ENCODE measurements at places on chromosomes 2 and 18.

DNA sequence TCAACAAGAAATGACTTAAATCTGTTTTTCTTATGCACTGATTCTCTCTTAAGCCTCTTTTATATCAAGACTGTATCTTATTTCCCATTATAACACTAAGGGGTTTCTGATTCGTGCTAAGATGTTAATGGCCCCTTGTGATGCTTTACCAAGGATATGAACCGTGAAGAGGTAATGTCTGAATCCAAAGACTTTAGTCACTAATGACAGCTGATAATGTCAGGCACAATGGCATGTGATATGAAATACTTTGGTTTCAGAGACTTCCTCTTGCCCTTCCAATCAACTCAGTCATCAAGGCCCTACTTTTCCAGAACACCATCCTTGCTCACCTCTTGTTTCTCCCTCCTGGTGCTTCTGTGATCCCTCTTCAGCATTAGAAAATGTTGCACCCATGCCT lies 262.8 kb downstream of the KCNE4 start:
- DNase-seq = no peak

GRCh38 chr18:3345452-3345851 lies 83.5 kb downstream of the MYL12B start:
- DNase-seq = no peak

DNA sequence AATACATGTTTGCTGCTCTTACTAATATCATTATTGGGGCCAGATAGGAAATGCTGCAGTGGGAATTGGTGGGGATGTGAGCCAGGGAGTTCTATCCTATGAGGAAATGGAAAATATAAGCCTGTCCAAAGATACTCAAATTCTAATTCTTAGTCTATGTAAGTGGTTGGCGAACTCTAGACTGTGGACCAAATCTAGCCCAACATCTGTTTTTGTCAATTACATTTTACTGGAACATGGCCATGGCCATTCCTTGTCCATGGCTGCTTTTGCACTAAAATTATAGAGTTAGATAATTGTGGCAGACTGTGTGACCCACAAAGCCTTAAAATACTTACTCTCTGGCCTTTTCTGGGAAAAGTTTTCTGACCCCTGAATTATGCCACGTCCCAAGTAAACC lies 113.3 kb downstream of the MGAT5 start:
- DNase-seq = no peak

DNA sequence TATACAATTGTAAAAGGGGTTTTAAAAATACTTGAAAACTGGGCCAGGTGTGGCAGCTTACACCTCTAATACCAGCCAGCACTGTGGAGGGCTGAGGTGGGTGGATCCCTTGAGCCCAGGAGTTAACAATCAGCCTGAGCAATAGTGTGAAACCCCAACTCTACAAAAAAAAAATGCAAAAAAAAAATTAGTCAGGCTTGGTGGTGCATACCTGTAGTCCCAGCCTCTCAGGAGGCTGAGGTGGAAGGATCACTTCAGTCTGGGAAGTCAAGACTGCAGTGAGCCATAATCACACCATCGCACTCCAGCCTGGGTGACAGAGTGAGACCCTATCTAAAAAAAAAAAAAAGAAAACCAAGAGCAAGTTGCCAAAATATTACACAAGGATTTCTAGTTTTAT lies 182.7 kb downstream of the UBE2E3 start:
- no peak for DNase-seq

GRCh38 chr2:64470766-64471295 lies 16.9 kb downstream of the LGALSL start:
- no peak for DNase-seq

GRCh38 chr2:231037731-231038482 lies 584 bp downstream of the C2orf72 start:
- peak; percentile 41 for DNase-seq

DNA sequence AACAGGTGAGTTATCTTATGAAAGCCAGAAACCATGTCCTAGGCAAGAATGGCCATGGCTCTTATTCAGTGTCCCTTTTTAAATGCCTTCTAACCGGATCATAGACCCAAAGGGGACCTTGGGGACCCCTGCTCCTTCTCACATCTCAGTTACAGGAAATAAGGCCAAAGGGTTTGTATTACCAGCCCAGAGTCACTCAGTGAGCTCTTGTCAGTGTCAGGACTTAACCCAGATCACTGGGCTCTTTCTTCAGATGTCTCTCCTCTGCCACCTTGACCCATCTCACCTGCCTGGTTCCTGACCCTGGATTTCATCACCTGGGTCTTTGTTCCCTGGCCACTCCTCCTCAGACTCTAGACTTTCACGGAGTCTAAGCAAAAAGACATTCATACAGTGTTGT lies 556.7 kb downstream of the CMPK2 start:
- DNase-seq = no peak

- DNase-seq = no peak
Measured at GRCh38 chr18:34548973-34549294, 161.2 kb upstream of the DTNA start.

DNA sequence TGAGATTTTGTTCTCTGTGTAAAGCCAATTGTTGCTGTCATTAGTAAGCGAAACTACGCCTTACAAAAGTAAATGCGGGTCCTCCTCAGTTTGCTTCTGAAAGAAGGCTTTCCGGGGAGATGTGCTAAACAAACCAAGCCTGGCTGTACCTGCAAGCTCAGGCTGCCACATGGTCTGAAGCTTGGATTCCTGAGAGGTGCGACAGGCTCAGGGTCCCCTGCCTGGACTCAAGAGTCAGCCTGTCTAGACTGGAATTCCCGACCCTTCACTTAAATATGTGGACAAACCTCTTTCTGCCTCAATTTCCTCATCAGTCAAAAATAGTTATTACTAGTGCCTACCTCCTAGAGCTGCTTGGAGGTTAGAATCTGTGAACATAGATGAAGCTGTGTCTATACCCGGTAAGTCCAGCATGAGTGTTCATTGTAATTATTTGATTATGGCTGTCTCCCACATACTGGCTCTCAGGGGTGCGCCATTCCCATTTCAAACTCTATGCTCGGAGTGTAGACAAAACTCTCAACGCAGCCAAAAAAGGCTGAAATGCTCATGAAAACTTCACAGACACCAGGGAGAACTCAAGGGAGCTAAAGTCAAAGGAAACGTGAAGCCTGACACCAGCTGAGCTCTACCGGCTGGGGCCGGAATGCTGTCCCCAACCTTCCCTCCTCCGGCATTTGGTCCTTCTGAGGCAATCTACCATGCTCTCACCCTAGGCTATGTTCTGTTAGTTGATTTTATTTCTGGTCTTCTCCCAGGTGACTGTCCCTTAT lies 31.4 kb downstream of the SOWAHC start:
- no peak for DNase-seq

- DNase-seq = no peak
Measured at GRCh38 chr2:30641765-30642345, 165.4 kb downstream of the CAPN13 start.

GRCh38 chr2:170846314-170846713 lies 29.6 kb downstream of the GAD1 start:
- DNase-seq = no peak

DNA sequence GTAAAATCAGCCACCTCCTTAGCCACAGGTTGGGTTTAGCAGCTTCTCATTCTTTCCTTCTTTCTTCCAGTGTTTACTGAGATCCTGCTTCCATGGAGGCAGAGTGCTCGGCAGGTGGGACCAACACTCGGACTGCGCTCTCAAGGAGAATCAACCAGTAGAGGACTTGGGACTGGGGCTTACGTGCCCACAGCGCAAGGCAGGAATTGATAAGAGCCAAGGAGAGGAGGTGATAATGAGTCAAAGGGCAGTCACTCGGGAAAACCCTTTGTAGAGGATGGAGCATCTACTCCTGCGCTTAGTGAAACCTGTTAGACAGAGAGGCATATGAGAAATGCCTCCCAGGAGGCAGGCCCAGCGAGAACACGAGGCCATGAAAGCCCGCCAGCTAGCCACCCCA lies 2.9 kb upstream of the MRO start:
- no peak for DNase-seq

DNA sequence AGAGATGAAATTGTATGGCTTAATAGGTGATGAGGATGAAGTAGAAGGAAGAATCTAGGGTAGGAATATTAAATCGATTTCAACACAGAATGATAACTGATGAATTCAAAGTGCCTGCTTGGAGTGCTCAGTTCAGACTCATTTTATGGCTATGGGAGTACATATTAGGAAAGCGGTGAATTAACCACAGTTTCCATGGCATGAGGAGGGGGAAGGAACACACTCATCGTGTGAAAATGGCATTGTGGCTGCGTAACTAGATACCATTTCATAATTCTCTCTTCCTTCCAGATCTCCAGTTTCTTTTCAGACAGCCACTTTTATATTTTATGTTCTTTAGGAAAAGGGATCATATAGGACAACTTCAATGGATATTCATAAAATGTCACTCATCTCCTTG lies 232.3 kb upstream of the KCNJ3 start:
- DNase-seq = no peak

- DNase-seq = no peak
Measured at GRCh38 chr18:23422751-23423418, 30.2 kb upstream of the RIOK3 start.

- DNase-seq = no peak
Measured at GRCh38 chr2:191869178-191869577, 22.3 kb upstream of the CAVIN2 start.

DNA sequence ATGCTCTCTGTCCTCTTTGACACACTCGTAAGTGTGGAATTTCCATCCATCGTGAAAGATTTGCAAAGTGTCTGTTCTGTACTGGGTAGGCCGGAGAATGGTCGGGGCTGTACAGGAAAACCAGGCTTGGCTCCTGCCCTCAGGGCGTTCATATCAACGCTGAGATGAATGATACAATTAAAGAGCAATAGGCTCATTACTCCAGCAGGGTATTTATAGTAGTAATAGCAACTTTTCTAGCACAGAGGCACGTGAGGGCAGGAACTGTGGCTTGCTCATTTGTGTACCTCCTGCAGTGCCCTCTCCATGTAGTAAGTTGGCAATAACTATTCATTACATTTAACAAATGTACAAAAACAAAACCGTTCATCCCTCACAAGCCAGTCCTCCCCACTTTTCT lies 5.3 kb upstream of the NCK2 start:
- DNase-seq = no peak

GRCh38 chr18:48953104-48953706 lies 2.4 kb upstream of the SMAD7 start:
- DNase-seq = no peak

GRCh38 chr2:46034535-46034934 lies 262.7 kb upstream of the EPAS1 start:
- DNase-seq = no peak

DNA sequence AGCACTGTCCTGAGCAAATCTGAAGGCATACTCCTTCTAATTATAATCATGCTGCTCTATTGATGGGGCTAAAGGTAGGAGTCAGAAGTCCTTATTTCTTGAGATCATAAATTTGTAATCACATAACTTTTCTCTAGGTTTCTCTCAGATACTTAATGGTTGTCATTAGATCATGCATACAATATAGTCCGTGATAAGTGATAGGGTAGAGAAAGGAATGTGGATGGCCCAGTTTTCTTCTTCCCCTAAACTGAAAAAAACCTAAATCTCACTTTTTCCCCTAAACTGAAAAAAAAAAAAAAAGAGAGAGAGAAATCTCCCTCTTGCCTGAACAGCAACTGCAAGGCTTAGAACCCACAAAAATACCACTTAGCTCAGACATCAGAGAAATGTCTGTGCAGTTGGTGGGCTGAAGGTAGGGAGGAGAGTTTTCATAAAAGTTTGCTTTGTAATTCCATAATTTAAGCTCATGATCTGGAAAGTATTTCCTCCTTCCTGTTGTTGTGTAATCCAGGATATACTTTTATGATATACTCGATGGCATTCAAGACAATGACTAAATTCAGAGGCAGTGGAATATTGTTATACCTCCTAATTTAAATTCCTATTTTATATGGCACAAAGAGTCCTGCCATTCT lies 79.3 kb upstream of the ITPRID2 start:
- DNase-seq = no peak

GRCh38 chr2:227876300-227876801 lies 4.9 kb downstream of the DAW1 start:
- no peak for DNase-seq

DNA sequence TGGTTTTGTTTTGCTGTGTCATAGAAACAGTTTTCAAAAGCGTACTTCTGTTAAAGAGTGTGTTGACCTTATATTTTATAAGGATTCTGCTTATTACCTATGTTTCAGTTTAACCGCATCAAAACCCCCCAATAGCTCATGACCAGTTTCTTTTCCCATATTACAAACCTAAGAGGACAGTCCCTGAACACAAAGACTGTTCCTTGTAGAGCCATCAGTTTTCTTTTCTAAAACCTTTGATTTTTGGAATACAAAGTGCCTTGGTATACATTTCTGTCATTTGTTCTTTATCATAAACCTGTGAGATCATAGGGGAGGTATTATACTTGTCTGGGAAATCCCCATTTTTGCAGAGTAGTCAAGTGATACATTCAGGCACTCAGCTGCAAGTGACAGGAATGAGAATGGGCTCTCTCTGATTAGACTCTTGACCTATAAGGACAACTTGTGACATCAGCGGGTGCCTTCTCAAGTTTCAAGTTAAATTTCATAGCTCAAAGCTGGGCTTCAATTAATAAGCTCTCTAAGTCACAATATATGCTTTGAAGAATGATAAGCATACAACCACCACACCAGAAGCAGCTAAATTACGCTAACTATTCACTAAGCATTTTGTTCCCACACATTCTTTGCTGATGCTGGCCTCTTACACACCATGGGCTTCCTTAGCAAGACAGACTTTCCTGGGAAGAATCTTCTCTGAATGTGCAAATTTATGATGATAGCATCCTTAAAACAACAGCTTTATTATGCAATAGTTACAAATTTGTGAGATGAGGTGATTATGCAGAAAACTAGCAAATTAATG lies 97.5 kb upstream of the CD302 start:
- no peak for DNase-seq

GRCh38 chr18:77130229-77131099 lies 2.1 kb downstream of the MBP start:
- DNase-seq = no peak

GRCh38 chr2:221323513-221323912 lies 248.6 kb downstream of the EPHA4 start:
- DNase-seq = no peak

GRCh38 chr18:12346240-12346565 lies 30.8 kb downstream of the AFG3L2 start:
- no peak for DNase-seq

DNA sequence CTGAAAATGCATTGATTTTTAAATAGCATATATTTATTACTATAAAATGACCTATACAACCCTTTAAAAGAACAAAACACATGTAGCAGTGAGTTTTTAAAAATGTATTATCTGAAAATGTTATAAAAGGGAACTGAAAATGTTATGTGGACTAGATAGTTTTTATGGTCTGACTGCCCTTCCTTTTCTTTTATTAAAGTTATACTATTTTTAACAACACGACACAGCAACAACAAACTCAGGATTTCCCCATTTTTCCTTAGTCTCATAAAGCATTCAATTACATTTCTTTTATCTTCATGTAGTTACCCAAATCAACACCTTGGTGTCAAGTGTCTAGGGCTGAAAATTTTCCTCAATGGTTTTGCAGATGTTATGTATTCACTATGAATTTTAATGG lies 132.8 kb upstream of the TMEFF2 start:
- no peak for DNase-seq

GRCh38 chr2:149767516-149767974 lies 180.0 kb upstream of the MMADHC start:
- DNase-seq = no peak

- no peak for DNase-seq
Measured at GRCh38 chr2:158513841-158514240, 57.1 kb downstream of the PKP4 start.
